ENCODE measurements at places on chromosomes 2 and 18.

- peak; percentile 6 for DNase-seq
These were observed 85.9 kb upstream of the CCBE1 start for GRCh38 chr18:59783138-59783537.

- DNase-seq, result no peak
These were observed 580.0 kb downstream of the RNF144A start for GRCh38 chr2:7497178-7497577.

GRCh38 chr2:138503087-138503442, 1.5 kb downstream of the SPOPL start:
- no peak for DNase-seq

DNA sequence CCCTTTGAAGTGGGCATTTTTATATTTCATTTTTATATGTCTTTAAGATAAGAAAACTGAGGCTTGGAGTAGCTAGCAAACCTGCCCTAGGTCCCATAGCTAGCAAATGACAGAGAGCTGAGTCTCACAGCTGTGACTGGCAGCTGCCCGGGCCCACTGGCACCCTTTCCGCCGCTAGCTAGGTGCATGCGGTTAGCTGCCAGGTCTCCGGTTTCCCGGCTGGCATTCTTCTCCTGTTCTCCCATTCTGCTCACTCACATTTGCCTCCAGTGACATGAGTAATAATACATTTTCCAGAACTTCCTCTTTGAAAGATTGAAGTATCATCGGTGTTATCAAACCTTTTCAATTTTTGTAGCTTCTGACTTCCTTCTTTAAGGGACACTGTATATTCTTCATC, 38.7 kb downstream of the MTCL1 start:
- DNase-seq, result no peak

DNA sequence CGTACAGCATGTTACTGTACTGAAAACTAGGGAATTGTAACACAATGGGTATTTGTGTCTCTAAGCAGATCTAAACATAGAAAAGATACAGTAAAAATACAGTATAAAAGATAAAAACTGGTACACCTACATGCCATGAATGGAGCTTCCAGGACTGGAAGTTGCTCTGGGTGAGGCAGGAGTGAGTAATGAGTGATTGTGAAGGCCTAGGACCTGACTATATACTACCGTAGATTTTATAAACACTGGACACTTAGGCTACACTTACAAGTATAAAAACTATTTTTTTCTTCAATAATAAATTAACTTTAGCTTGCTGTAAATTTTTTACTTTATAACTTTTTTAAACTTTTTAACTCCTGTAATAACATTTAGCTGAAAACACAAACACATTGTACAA, 324.4 kb upstream of the TNP1 start:
- DNase-seq, result no peak

GRCh38 chr2:120632796-120633646, 102.6 kb upstream of the GLI2 start:
- DNase-seq, result no peak

GRCh38 chr18:63159590-63159989, 160.0 kb downstream of the BCL2 start:
- no peak for DNase-seq

GRCh38 chr2:171185941-171186340, 25.2 kb upstream of the TLK1 start:
- no peak for DNase-seq

Data from K562 (cell line).